ENCODE measurements at places on chromosomes 3 and 15. TPM values are rescaled to one million over a fixed set of nuclear protein-coding genes. Genes with fewer than 3 reads are reported as not detected.
A peak's percentile ranks its signal among the peaks of the same experiment; 100 is the strongest.

DNA sequence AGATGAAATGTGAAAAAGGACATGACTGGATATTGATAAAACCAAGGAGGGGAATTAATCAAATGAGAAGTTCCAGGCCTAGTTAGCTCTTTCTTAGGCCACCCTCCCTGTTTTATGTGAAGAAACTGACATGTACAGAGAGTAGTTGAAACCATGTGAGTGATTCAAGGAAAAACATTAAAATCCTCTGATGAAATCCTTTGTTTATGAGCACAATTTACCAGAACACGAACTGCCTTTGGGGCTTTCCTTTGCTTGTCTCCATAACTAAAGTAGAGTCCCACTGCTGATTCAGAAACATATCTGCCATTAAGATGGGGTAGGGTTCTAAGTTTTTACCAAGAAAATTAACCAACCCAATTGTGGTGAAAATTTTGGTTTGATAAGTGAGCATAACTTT is 558.3 kb downstream of the NR2F2 start:
- H3K4me3 ChIP-seq: no peak overlapping the region
- no peaks in the 10 kb centered on the region for H3K27me3 ChIP-seq
- H3K36me3 ChIP-seq: no peaks in the 10 kb centered on the region
- H3K4me1 ChIP-seq: no peaks in the 10 kb centered on the region
- ATAC-seq: peak; percentile 28

DNA sequence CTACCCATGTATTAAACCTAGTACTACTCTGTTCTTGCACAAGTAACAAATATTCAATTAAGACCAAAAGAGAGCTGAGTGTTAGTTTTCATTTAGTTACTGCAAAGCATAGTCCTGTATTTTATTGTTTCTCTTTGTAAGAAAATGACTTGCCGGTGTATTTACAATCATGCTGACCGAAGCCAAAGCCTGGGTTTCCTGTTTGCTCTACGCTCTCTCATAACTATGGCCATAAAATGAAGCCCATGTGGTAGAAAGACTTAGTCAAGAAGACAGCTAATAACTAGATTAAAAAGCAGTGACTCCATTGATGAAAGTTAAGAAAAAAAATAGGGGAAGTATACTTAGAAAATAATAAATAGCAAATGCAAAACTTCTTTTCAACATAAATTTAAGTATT is 479.9 kb downstream of the CNTN4 start:
- no peaks in the 10 kb centered on the region for H3K27me3 ChIP-seq
- H3K27ac ChIP-seq: no peak overlapping the region
- H3K4me3 ChIP-seq: no peak overlapping the region
- no peaks in the 10 kb centered on the region for H3K4me1 ChIP-seq

DNA sequence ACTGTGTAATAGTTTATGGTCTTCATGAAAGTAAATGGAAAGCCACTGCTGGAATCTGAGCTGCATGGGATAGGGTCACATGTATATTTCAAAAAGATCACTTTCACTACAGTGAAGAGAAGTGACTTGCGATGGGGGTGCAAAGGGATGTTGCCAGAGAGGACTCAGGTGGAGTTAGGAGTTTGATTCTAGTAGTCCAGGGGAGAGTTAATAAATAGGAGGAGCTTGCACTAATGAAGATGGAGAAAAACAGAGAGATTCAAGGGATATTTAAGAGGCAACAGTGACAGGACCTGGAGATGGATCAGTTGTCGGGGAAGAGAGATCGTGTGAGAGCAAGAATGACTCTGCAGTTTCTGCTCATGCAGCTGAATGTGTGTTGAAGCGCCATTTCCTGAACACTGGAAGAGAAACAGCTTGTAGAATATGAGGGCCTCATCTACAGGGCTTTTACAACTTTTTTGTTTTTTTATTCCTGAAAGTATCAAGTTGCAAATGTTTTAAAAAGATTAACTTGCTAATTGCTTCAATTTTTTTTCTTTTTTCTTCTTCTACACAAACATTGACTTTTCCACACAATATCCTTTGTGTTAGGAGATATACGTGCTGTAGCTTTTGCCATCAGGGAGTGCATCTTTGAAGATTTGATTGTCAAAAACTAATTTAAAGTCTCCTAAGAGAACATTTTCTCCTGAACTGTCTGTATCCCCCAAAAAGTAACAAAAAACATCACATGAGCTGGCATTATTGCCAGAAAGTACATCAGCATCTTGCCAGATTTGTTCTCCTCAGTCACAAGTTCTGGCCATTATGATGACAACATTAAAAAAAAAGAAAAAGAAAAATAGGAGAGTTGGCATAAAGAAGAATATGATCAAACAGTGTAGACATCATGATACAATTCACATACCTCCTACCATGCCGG is 37.5 kb downstream of the SETMAR start:
- ATAC-seq: peak; percentile 52
- no peaks in the 10 kb centered on the region for H3K27me3 ChIP-seq
- H3K4me3 ChIP-seq: no peak overlapping the region
- H3K27ac ChIP-seq: no peak overlapping the region
- no peaks in the 10 kb centered on the region for H3K36me3 ChIP-seq

Gene ST6GAL1
- total RNA-seq: 18.0 TPM

Gene CYP1A1
- total RNA-seq: 0.47 TPM
